ENCODE measurements at places on chromosomes 1 and 21. TPM values are rescaled to one million over a fixed set of nuclear protein-coding genes. Genes with fewer than 3 reads are reported as not detected.

Gene OR14K1
- 0.94 TPM for total RNA-seq

Gene PFDN2
- 52.4 TPM for total RNA-seq

Gene PAPPA2
- not detected for total RNA-seq

Gene KCNT2
- 1.1 TPM for total RNA-seq

Gene DDAH1
- 54.4 TPM for total RNA-seq

Gene PAX7
- not detected for total RNA-seq

Gene PTP4A2
- total RNA-seq = 152 TPM

Gene CEP350
- total RNA-seq = 65.9 TPM

Gene CD1E
- not detected for total RNA-seq

Gene RXRG
- 2.4 TPM for total RNA-seq

Gene MAP7D1
- total RNA-seq = 11.8 TPM

Gene PPT1
- total RNA-seq = 98.6 TPM

Gene HSD3B1
- total RNA-seq = 0.22 TPM

Gene JAM2
- 11.7 TPM for total RNA-seq

Gene TSNAX
- 16.0 TPM for total RNA-seq

Gene F13B
- total RNA-seq = not detected

Gene TMEM54
- total RNA-seq = 21.4 TPM

Gene SYPL2
- 17.4 TPM for total RNA-seq

Gene FAM177B
- total RNA-seq = 1.9 TPM

Gene KLHL17
- 1.4 TPM for total RNA-seq

Gene CACHD1
- 37.8 TPM for total RNA-seq

Gene CATSPERE
- 1.9 TPM for total RNA-seq

Gene PRKAB2
- 14.4 TPM for total RNA-seq

Gene METTL18
- total RNA-seq = 7.3 TPM

Gene GBP6
- not detected for total RNA-seq

Gene CACNA1S
- not detected for total RNA-seq

Gene LRRC38
- total RNA-seq = 18.6 TPM

Gene MYOC
- 1.3 TPM for total RNA-seq

Gene VN1R5
- total RNA-seq = not detected

Gene LCE2C
- not detected for total RNA-seq

Gene EPS8L3
- not detected for total RNA-seq

Gene CD5L
- not detected for total RNA-seq

Gene PRAMEF4
- total RNA-seq = not detected

Gene AQP10
- total RNA-seq = not detected

Gene RCC2
- total RNA-seq = 30.6 TPM

Gene USH2A
- 0.11 TPM for total RNA-seq

Gene NPPA
- not detected for total RNA-seq

Gene AKT3
- 50.4 TPM for total RNA-seq

Gene PRDX6
- 461 TPM for total RNA-seq
